ENCODE measurements at places on chromosomes 7 and 10.

DNA sequence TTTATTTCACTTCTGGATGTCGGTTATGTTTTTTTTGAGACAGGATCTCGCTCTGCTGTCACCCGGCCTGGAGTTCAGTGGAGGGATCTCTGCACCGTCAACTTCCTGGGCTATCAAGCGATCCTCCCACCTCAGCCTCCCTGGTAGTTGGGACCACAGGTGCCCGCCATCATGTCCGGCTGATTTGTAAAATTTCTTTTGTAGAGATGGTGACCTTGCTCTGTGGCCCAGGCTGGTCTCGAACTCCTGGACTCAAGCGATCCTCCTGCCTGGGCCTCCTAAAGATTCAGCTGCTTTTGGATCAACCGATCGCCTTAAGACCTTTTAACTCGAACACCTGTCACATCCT, 606 bp upstream of the RABGEF1 start:
- DNase-seq: no peak

DNA sequence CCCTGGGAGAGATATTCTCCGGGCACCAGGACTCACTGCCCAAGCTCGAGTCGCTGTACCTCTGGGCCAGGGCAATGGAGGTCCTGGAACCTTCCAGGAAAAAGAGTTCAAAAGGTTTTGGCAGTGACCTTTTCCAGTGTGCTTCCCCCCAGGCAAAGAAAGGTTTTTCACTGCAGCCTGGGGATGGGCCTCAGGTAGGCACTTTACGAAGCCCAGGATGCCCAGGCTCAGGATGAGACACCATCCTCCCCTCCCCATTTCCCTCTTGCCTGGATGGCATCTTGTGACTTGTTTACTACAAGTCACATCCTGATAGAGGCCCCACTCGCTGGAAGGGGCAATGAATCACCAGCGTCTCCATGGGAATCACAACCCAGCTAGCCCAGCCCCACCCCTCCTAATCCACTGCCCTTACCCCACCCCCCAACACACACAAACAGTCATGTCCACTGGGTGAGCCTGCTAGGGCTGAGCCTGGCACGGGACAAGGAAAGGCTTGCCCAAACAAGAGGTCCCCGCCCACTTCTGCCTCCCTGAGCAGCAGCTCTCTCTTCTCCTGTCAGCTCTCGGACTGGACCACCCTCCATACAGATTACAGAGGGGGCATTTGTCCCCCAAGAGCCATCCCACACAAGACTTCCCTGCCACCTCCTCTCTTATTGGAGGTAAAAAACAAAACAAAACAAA, 93.8 kb upstream of the SMNDC1 start:
- DNase-seq: no peak

DNA sequence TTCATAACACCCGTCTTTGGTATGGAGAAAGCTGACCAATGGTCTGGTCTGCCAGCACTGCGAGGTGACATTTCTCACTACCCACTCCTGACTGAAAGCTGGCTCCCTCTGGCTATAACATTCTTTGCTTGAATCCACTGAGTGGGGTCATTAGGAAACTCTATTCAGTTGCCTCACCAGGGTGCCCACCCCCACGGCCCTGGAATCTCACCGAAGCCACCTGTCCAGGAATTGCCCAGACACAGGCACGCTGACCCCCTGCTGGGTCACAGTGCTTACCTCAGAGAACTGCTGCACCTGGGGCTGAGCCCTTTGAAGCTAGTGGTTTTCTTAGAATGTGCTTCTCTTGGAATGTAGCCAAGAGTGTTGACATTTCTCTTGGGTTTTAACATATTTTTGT, 28.6 kb downstream of the HECW1 start:
- DNase-seq: no peak

GRCh38 chr10:85651497-85651882, 715.1 kb downstream of the GRID1 start:
- DNase-seq: no peak

DNA sequence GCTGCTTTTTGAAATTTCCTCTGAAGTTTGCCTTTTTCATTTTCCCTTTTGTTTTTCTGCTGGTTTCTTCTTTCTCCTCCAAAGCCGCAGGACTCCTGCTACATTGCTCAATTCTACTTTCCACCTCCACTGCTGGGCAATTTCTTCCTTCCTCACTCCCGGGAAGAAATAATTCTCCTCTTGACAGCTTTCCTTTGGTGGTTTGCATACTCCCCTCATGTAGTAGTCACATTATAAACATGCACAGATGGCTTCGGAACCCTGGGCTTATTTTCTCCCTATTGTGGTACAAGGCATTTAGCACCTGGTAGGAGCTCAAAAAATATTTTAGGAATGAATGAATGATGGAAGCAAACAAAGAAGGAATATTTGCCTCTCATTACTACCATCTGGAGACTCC, 977.2 kb downstream of the LRMDA start:
- DNase-seq: no peak

GRCh38 chr10:93755443-93756116, 2.2 kb upstream of the LGI1 start:
- peak; percentile 2 for DNase-seq

- no peak for DNase-seq
Observed at GRCh38 chr7:28996836-28997235, 38.7 kb upstream of the TRIL start.

- DNase-seq: no peak
Observed at GRCh38 chr10:28593811-28594210, 60.9 kb downstream of the WAC start.

- peak; percentile 67 for DNase-seq
Observed at GRCh38 chr10:80596391-80597257, 58.9 kb downstream of the SH2D4B start.

- DNase-seq: no peak
Observed at GRCh38 chr10:43809211-43809930, 160.7 kb upstream of the ZNF32 start.

DNA sequence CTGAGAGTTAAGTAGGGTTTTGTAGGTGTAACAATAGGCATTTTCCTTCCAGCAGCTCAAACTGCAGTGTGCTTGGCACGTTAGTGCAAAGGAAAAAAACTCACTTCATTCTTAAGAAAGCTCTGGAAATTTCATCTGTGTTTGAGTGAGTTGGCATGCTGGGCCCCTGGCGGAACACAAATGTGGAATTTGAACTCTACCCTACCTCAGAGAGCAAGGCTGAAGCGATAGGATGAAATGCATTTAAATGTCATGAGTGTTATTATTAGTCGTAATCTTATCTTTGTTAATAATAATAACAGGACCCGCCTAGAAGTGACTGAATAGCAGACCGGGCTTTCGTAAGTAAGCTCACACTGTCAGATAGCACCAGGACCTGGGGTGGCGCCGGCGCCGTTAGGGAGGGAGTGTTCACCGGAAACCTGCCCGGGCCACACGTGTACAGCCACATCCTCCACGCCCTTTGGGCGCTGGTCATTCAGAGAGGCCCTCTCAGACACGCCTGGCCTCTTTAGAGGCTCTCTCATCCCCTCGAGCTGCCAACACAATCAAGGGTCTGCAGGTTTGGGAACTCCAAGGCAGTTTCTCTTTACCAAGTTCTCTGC, 63.5 kb downstream of the GRK5 start:
- peak; percentile 38 for DNase-seq

GRCh38 chr7:70612811-70613210, 519.1 kb upstream of the GALNT17 start:
- no peak for DNase-seq

DNA sequence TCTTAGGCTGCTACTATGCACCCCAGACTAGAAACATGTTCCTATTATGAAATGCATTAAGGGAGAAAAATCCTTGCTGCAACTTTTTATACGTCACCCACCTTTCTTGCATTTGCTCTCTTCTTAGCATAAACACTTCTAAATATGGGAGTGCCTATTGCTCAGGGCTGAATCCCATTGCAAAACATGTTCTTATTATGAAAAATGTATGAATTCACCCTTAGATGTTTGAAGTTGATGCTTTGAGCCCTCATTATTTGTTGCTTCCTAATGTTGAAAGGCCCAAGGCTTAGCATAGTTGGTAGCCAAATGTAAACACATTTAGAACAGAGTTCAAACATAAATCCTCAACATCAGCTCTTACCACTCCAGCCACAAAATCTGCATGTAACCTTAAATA, 52.8 kb downstream of the BMPER start:
- DNase-seq: no peak

DNA sequence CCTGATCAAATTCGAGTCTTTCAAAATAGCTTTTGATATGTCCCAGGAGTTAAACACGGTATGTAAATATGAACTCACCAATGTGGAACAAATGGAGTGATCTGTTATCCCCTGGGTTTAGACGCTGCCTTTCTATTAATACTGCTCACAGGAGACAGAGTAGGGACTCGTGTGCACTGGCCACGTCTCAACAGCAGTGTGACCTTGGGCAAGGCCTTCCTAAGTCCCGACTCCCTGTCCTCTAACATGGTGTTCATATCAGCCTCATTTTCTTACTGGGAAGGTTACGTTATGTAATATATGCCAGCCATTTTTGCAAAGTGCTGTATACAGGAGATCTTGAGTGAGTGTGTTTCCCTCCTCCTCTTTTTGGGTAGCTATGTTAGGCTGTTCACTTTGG, 1.8 kb downstream of the WDR37 start:
- no peak for DNase-seq
